ENCODE measurements at places on chromosomes 1 and 21. TPM values are rescaled to one million over a fixed set of nuclear protein-coding genes. Genes with fewer than 3 reads are reported as not detected.

RIPPLY3 gene
- 28.0 TPM for total RNA-seq

KLHDC8A gene
- 0.53 TPM for total RNA-seq

NUP210L gene
- 0.07 TPM for total RNA-seq

HES5 gene
- not detected for total RNA-seq

TMEM269 gene
- total RNA-seq: 0.66 TPM

LRRC38 gene
- 0.51 TPM for total RNA-seq

Data from endodermal cell (in vitro differentiated cells).